ENCODE measurements at places on chromosomes 13 and 19.

GRCh38 chr13:85717921-85718320, 81.3 kb downstream of the SLITRK6 start:
- no peak for DNase-seq

- DNase-seq: no peak
Observed at GRCh38 chr13:19622193-19622592, 11.3 kb upstream of the MPHOSPH8 start.

DNA sequence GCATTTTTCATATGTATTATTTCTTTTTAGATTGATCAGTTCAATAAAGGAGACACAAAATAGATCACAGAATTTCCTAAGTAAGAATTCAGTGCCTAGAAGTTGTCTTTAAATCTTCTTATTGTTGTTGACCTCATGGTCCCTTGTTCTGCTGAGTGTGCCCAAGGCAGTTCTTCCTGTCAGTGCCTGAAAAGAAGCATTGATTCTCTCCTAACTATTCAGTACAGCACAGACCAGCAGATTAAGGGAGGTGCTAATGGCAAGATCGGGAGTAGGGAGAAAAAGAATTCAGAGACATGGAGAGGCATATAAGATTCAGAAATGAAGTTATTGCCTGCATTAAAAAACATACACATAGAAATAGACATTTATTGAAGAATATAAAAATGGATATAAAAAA, 180.5 kb upstream of the PCDH9 start:
- DNase-seq: no peak

DNA sequence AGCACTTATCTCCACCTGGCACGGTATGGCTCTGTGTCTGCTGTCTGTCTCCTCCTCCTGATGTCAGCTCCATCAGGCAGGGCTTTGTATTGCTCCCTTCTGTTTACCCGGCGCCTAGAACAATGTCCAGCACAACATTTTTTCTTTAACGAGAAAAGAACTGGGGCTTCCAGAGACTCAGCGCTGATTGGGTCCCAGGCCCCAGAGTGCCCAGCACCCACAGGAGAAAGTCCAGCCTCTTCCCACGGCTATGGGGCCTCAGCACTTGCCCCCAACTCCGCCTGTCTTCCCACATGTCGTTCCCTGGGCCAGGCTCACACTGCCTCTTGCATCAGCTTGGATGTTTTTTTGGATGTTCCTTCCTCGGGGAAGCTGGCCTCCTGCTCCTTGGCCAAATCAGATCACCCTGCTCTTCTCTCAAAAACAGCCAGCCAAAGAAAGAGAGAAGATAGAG, 6.9 kb downstream of the MYPOP start:
- DNase-seq: no peak

DNA sequence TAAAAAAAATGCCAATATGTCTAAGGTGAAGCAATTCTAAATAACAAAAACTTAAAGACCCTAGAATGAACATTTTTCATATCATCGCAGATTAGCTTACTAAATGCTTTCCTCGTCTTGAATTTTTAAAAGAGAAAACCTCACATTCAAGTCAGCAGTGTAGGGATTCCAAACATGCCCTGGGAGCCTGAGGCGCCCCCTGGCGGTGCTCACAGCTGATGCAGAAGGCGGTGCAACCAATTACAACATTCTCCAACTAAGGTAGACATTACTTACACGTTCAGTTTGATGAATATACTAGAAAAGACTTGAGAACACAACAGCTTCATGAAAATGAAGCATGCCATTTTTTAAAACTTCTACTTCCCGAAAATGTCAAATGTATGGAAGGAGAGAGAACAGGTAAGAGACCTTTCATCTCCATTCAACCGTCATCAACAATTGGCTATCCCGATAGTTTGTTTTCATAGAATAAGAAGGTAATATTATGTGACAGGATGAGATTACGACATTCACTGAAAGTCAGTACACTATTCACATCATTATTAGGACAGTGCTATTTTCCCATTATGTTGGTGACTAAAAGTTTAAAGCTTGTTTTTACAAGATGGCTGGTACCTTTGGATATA, 304.4 kb downstream of the DCLK1 start:
- DNase-seq: no peak

DNA sequence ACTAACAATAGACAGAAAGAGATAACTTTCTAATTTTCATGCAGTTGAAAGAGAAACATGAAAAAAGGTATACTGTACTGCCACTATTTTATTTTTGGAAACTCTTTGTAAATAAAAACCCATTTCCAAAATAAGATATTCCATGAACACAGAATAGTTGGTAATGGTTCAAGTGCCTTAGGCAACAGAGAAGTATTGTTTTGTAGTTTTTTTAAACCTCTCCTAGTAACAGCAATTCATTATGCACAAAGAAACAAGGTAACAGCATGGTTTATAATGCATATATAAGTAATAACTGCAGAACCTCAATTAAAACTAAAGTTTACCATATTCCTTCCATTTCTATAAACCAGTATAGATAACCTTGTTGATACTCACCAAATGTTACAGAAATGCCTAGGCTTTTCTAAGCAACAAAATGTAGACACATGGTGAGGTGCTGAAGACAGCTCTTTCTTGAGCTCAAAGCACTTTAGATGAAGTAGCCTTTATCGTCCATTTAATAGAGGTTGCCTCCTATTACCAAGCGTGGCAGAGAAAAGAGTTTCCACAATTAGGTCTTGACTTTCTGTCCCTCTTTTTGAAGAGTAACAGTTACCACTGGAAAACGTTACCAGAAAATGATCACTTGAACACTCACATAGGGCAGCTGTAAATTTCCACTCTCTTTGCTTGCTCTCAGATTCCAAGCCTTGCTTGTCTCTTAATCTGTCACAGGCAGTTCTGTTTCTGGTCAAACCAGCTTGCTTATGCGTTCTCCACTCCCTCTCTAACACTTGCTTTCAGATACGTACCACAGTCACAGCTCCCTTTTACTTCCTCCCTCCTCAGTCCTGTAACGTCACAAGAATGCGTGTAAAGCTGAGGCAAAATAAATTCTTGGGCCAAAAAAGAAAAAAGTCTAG, 42.9 kb downstream of the CAB39L start:
- DNase-seq: no peak

GRCh38 chr13:91722267-91722884, 324.0 kb downstream of the GPC5 start:
- DNase-seq: no peak

GRCh38 chr13:94607939-94608338, 6.3 kb downstream of the GPR180 start:
- no peak for DNase-seq

DNA sequence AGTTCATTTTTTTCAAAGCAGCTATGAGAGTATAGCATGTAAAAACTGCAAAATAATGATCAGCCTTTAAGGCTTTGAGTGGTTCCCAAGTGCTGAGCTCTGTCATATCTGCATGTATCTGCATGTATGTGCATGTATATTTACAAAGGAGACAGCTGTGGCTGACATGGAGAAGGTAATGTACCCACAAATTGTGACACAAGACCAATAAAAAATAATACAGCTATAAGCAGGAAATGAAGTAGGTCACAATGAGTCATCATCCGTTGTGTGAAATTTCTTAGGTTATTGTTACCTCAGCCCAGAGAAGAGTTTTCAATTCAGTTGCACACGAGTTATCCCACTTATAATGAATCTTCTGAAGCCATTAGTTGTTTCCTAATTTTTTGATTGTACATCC, 60.9 kb upstream of the MED4 start:
- DNase-seq: no peak

DNA sequence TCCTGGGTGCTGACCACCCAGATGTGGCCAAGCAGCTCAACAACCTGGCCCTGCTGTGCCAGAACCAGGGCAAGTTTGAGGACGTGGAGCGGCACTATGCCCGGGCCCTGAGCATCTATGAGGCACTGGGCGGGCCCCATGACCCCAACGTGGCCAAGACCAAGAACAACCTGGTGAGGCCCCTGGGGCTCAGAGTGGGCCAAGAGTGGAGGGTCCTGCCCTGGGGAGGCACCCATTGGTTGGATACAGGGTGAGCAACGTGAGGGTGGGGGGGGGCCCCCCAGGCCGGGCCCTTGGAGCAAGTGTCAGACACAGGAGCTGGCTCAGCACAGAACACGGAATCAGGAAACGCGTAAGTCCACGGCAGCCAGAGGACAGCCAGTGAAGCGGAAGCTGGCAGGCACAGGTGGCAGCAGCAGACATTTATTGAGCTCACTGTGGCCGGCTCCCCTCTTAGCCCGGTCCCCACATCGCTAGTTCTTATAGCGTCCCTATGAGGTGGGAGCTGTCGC, 8.9 kb downstream of the KLC3 start:
- no peak for DNase-seq

- DNase-seq: no peak
Observed at GRCh38 chr13:65414187-65414586, 1815.9 kb downstream of the PCDH9 start.

GRCh38 chr19:45321848-45322247, 827 bp downstream of the CKM start:
- no peak for DNase-seq

- no peak for DNase-seq
Observed at GRCh38 chr19:56987184-56987583, 132.6 kb upstream of the USP29 start.

DNA sequence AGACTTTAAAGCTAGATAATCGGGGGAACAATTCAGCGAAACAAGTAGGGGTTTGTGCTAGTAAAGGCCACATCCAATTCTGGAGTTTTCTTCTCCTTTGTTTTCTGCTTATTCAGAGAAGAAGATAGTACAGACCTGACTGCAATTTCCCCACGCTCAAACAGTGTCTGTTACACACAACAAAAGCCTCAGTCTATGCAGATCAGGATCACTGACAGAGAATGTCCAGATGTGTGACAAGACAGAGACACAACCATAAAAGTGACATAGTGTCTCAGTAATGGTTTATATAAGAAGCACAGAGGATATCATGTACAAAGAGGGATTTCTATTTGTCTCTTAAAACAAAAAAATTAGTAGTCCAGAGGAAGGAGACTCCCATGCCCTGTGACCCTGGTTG, 70.7 kb upstream of the GTF3A start:
- DNase-seq: no peak

GRCh38 chr19:6354098-6354674, 7.1 kb upstream of the CLPP start:
- no peak for DNase-seq

GRCh38 chr19:50003810-50004419, 21.3 kb downstream of the VRK3 start:
- DNase-seq: no peak

DNA sequence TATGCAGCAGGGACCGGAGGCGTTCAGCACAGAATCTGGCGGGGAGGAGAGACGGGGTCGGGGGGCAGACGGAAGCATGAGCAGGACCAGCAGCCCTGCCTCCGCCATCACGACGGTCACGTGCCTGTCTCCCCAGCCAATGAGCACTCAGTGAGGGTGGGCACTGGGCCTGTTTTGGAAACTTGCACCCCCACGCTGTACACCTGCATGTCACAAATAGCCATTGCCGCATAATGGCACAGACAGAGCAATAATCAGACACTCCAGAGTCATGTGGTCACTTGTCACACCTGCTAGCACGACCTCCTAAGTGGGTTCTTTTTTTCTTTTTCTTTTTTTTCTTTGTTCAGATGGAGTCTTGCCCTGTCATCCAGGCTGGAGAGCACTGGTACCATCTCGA, 8.8 kb downstream of the ERCC2 start:
- no peak for DNase-seq

- DNase-seq: no peak
Observed at GRCh38 chr19:52694921-52695320, 39.9 kb downstream of the ZNF611 start.

- DNase-seq: no peak
Observed at GRCh38 chr19:2332341-2333026, 4.0 kb downstream of the SPPL2B start.

DNA sequence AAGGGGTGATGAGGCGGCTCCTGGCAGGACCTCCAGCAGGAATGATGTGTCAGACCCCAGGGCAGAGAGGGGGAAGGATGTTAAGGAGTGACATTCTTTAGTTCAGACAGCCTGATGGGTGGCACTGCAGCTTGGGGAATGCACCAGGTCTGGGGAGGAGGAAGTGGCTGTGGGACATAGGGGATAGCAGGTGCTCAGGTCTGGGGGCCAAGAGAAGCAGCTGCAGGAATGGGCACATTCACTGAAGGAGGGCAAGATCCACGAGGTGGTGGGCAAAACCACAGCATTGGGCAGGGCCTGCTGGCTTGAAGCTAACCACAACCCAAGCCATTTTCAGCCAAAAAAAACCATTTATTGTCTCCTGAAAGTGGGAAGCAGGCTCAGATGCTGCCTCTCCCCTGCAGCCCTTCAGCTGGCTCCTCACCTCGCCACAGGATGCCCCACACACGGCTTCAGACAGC, 26.5 kb downstream of the COMP start:
- DNase-seq: no peak

- peak; percentile 50 for DNase-seq
Observed at GRCh38 chr13:91544723-91545122, 146.3 kb downstream of the GPC5 start.

- no peak for DNase-seq
Observed at GRCh38 chr19:10895920-10896319, 24.6 kb downstream of the CARM1 start.

DNA sequence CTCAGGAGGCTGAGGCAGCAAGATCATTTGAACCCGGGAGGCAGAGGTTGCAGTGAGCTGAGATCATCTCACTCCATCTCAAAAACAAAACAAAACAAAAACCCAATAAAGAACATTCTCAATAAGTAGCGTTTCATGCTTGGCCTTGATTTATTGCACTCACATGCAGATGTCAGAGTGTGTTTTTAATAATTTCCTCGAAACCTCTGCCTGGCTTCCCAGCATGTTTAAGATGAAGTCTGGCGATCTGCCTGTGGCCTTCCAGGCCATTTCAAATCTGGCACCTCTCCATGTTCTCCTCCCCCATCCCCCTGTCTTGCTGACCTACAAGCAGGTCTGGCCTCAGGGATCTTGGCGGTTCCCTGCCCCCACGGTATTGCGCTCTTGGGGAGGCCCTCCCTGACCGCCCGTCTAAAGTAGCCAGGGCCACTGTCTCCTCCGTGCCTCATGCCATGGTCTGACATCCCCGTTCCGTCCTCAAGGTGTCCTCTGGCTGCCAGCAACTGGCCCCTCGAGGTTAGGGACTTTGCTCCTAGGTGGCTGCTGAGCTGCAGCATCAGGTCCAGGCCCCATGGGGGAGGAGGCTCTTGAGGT, 1.6 kb downstream of the WDR88 start:
- DNase-seq: no peak

GRCh38 chr19:14515501-14516047, 2.6 kb downstream of the DNAJB1 start:
- DNase-seq: no peak

- DNase-seq: no peak
Observed at GRCh38 chr19:33390908-33391630, 17.6 kb downstream of the CEBPG start.

GRCh38 chr13:71587817-71588216, 279.2 kb downstream of the DACH1 start:
- DNase-seq: no peak

GRCh38 chr13:97491452-97491851, 57.5 kb downstream of the RAP2A start:
- DNase-seq: no peak

- no peak for DNase-seq
Observed at GRCh38 chr19:29096896-29097295, 116.1 kb downstream of the UQCRFS1 start.

DNA sequence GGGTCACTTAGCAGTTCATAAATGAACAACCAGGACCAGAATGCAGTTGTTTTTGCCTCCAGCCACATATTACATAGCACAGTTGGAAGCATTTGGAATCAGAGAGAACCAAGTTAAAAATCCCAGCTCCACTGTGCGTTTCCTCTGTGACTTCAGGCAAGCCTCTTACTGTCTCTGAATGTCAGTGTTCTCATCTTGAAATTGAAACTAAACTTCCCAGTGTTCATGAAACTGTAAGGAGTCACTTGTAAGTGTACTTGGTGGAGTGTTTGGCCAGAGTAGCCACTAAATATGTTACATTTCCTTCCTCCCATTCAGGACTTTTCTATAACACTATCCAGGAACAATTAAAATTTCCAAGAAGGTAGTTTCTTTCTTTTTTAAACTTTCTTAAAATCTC, 276.8 kb downstream of the KCNRG start:
- no peak for DNase-seq
